ENCODE measurements at places on chromosomes 16 and 17. TPM values are rescaled to one million over a fixed set of nuclear protein-coding genes. Genes with fewer than 3 reads are reported as not detected.

The PIMREG gene
- 12.1 TPM for total RNA-seq

The TRPV3 gene
- 3.6 TPM for total RNA-seq

The RPH3AL gene
- 15.4 TPM for total RNA-seq

The KATNIP gene
- 33.7 TPM for total RNA-seq

The CRISPLD2 gene
- total RNA-seq = 83.0 TPM

The GPS1 gene
- 104 TPM for total RNA-seq

The HCRT gene
- not detected for total RNA-seq

DNA sequence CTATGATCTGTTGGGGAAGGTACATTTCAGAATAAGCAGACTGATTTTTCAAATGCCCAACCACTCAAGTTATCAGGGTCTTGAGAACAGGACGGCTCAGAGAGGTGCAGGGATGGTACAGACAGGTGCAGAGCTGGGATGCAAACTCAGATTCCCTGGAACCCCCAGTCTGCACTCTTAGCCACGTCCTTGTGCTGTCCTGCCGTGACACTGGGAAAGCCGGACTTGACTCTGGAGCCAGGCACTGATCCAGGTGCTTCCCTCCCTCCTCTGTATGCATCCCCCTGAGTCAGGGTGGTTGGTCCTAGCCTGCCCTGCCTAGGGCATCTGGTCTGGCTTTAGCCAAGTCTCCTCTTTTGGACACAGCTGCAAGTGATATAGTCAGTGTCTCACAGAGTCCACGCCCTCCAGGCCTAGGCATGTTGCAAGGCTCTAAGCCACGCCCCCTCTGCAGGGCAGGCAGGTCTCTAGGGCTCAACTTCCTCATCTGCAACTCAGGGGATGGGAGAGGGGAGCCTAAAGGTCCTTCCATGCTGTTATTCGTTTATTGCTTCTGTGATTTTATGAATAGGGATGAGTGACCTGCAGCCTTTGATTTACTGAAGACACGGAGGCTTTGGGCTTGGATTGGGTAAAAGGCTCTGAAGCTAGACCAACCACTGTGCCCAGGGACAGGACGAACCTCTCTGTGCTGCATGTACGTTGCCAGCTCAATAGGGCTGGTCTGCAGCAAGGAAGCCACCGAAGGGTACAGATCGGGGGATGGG lies 97.3 kb downstream of the SDK2 start:
- peaks cover 30% of the 10 kb centered on the region for H3K4me1 ChIP-seq
- H3K27ac ChIP-seq = no peak overlapping the region
- no peak overlapping the region for H3K4me3 ChIP-seq
- no peak for DNase-seq

DNA sequence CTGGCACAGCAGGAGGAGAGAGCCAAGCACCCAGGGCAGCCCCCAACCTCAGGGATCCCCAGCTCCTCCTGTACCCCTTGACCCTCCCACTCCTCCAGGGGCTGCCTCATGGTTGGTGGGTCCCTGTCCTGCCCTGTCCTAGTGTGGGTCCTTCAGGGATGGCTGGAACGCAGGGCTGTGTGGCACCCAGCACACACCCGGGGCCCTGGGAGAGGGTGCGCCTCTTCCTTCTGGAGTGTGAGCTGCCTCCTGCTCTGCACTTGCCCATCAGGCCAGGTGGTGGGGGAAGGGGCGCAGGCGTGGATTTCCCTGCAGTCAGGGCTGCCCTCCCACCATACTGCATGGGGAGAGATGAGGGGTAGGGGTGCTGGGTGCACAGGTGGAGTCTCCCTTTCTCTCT lies 42.6 kb downstream of the SOCS1 start:
- peaks cover 12% of the 10 kb centered on the region for H3K4me1 ChIP-seq
- no peak overlapping the region for H3K4me3 ChIP-seq
- H3K27me3 ChIP-seq = no peaks in the 10 kb centered on the region
- peaks cover 3% of the 10 kb centered on the region for H3K36me3 ChIP-seq
- H3K27ac ChIP-seq = no peak overlapping the region

GRCh38 chr17:325270-326009 lies 27.2 kb downstream of the RPH3AL start:
- H3K4me1 ChIP-seq = peaks cover 42% of the 10 kb centered on the region
- no peaks in the 10 kb centered on the region for H3K27me3 ChIP-seq
- no peak overlapping the region for H3K4me3 ChIP-seq
- H3K27ac ChIP-seq = peak overlapping the region; percentile 9
- no peak for DNase-seq

DNA sequence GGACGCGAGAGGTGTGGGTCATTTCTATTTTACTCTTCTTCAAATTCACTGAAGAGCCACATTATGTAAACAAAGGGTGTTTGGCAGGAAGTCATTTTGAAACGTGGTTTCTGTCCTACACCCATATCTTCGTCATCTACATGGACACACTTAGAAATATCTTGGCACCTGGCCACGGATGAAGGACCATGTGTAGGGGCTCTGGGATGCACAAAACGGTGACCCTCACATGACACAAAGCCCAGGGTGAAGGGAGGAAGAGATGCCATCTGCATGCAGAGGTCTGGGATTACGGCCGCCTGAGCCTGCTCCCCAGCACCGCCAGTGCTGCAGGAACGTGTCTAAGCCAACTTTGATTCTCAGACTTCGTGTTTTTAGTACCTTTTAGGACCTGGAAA lies 130.2 kb upstream of the CHMP6 start:
- peaks cover 30% of the 10 kb centered on the region for H3K36me3 ChIP-seq
- H3K27me3 ChIP-seq = no peaks in the 10 kb centered on the region
- peaks cover 5% of the 10 kb centered on the region for H3K4me1 ChIP-seq
- H3K27ac ChIP-seq = no peak overlapping the region
- no peak for DNase-seq
- H3K4me3 ChIP-seq = no peak overlapping the region

DNA sequence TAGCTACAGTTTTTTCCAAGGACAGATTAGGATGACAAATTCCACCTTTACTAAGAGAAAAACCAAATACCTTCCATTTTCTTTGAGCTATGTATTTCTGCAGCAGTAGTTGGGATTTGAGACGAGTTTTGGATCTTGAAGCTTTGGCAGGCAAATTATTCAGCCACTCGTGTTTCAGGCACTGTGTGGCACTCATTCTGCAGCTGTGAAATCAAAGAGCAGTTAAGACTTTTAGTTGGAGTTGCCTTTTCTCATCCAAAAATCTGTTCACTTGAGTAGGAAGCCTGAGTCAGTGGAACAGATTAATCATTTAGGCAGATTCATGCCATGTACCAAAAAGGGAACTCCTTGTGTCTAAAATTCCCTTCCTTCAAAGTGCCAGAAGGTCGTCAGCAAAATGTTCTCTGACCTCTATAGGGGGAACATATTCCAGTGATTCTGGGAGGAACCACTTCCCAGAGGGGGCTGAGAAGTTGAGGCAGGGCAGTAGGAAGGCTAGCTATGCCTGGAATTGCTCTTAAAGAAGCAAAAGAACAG lies 20.1 kb downstream of the ORC6 start:
- H3K4me3 ChIP-seq = no peak overlapping the region
- no peaks in the 10 kb centered on the region for H3K36me3 ChIP-seq
- peaks cover 11% of the 10 kb centered on the region for H3K4me1 ChIP-seq
- H3K27ac ChIP-seq = no peak overlapping the region

DNA sequence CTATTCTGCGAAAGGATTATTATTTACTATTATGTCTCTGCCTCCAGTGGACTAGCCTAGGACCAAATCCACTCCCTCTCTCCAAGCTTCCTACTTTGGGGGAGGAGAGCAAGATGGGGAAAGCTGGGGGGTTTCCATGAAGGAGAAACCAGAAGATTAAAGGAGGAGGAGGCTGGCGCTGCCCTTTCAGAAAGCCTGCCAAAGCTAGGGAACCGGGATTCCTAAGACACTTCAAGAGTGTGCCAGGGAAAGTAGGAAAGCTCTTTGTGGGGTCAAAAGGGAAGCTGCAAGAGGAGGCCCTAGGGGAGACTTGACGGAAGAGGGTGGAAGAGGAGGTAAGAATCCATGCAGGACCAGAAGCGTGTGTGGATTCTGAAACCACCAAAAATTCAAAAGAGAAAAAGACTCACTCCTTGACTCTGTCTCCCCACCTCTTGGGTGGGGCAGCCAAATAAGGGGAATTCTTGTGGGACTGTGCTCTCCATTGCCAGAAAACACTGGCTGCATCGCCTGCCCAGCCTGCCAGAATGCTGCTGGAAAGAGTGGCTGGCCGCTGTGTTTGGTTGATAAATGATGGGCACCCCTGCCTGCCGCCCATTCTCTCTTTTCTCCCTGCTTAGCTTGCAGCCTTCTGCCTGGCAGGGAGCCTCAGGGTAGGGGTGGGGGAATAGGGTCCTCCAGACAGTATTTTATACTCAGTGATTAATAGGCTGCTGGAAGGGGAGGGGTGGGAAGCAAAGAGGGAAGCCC lies 11.8 kb upstream of the KAT7 start:
- no peak overlapping the region for H3K27ac ChIP-seq
- no peak for DNase-seq
- H3K36me3 ChIP-seq = no peaks in the 10 kb centered on the region
- peaks cover 2% of the 10 kb centered on the region for H3K27me3 ChIP-seq

GRCh38 chr17:70527364-70527888 lies 358.1 kb downstream of the KCNJ2 start:
- DNase-seq = no peak
- peaks cover 13% of the 10 kb centered on the region for H3K4me1 ChIP-seq
- H3K4me3 ChIP-seq = no peak overlapping the region
- no peak overlapping the region for H3K27ac ChIP-seq

DNA sequence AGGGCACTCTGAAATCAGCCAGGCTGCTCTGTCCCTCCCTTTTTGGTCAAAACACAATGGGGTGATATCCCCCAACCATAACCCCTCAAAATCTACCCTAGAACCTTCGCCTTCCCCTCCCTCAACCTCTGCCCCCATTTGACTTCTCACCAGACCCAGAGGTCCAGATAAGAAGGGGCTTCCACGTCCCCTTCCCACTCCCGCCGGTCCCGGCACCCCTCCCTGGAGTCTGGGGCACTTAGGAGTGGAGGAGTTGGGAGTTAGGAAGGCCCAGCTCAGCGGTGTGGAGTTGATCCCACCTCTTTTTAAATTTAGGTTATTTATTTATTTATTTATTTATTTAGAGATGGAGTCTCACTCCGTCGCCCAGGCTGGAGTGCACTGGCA lies 619 bp upstream of the TMEM92 start:
- H3K36me3 ChIP-seq = no peaks in the 10 kb centered on the region
- peaks cover 54% of the 10 kb centered on the region for H3K4me1 ChIP-seq
- H3K27me3 ChIP-seq = peaks cover 1% of the 10 kb centered on the region
- peak overlapping the region; percentile 43 for H3K4me3 ChIP-seq
- no peak overlapping the region for H3K27ac ChIP-seq

DNA sequence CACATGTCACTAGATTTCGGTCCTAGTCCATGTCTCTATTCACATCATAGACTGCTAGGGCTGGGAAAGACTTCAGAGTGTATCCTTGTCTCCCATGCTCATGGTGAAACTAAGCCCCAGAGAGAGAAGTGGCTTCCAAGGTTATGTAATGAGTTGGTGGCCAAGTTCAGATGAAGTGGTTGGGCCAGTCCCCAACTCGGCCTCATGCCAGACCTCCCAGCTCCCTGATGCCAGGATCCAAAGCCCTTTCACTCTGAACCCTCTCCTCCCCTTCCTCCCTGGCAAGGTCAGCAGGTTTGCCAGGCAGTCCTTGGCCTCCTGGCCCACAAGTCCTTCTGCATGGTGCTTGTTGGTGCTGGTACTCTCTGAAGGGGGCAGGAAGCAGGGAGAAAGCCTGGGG lies 189.7 kb downstream of the AXIN2 start:
- H3K27ac ChIP-seq = no peak overlapping the region
- no peaks in the 10 kb centered on the region for H3K27me3 ChIP-seq
- peaks cover 6% of the 10 kb centered on the region for H3K4me1 ChIP-seq
- no peaks in the 10 kb centered on the region for H3K36me3 ChIP-seq
- H3K4me3 ChIP-seq = no peak overlapping the region

- no peak for DNase-seq
- no peaks in the 10 kb centered on the region for H3K4me1 ChIP-seq
- no peak overlapping the region for H3K27ac ChIP-seq
- H3K4me3 ChIP-seq = no peak overlapping the region
- H3K27me3 ChIP-seq = peaks cover 20% of the 10 kb centered on the region
Measured at GRCh38 chr16:88983165-88983564, 6.2 kb upstream of the CBFA2T3 start.

DNA sequence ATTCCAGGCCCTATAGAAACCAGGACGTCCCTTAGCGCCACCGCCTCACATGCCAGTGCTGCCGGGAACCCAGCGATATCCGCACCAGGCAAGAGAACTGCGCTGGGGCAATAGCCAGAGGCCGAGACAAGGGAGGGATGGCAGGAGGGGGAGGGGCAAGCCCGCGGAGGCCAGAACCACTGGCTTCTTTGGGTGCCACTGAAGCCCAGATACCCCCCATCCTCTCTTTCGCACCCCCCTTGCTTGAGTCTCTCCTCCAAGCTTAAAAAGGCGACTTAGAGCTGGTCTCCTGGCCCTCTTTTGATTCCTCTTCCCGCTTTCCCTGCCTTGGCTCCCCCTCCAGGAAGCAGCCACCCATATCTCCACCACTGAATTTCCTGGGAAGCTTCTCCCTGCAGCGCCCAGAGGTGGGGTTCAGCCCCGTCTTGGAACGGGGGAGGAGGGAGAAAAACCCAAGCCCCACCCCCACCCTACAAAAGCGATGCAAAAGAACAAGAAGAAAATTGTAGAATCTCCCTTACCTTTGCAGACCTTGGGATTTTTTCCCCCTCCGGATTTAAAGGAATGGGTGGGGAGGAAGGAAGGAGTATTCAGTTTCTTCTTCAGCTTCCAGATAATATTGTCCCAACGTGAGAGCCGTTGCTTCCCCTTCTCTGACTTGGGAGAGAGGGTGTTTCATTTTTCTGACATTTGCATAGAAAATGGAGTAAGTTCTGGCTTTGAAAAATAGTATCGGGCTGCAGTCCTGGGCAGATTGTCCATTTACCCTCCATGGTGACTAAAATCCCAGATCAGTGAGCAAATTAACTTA lies 622 bp downstream of the HOXB6 start:
- H3K36me3 ChIP-seq = peaks cover 18% of the 10 kb centered on the region
- H3K4me3 ChIP-seq = peak overlapping the region; percentile 90
- H3K27ac ChIP-seq = peak overlapping the region; percentile 100
- H3K27me3 ChIP-seq = no peaks in the 10 kb centered on the region
- peaks cover 89% of the 10 kb centered on the region for H3K4me1 ChIP-seq

DNA sequence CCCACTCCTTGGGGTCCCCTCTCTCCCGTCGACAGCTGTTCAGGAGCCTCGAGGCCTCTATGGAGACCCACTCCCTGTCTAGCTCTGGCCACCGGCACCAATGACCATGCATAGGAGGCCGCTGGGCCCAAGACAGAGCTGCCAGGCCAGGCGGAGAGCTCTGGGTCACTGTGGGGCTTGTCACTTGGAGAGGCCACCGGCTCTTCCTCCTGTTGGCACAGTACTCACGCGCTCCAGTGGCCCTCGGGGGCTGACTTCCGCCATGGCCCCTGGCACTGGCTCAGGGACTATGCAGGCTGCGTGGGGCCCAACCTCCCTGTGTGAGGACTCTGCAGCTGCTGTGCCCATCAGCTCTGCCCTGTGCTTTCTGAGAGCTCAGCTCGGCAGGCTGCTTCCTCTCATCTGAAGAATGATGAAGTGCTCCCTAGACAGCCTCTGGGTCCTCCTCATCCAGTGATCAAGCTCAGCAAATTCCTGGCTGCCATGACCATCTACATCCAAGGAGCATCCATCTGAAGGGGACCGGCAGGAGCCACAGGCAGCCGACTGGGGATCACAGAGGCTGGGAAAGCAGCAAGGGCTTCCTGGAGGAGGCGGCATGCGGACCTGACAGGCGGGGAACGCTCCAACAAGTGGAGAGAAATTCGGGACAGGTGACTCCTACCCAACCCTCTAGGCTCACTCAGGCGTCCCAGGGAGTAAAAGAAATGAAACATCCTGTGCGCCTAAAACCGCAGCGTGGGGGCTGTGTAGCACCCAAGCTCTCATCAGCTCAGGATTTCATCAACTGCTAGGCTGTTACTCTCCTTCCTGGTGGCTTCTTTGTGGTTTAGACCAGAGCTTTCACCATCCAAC lies 16.8 kb downstream of the GALNS start:
- no peak overlapping the region for H3K4me3 ChIP-seq
- H3K27ac ChIP-seq = no peak overlapping the region
- H3K27me3 ChIP-seq = no peaks in the 10 kb centered on the region
- H3K36me3 ChIP-seq = peaks cover 3% of the 10 kb centered on the region
- no peaks in the 10 kb centered on the region for H3K4me1 ChIP-seq
